Stomach (tissue), 19 donors: ENCODE measurements at places on chromosomes 6 and 20. TPM values are rescaled to one million over a fixed set of nuclear protein-coding genes. Genes with fewer than 3 reads are reported as not detected.

- H3K4me3 ChIP-seq = no peak overlapping the region
- no peak for DNase-seq
- no peak overlapping the region for H3K27ac ChIP-seq
- no peaks in the 10 kb centered on the region for H3K36me3 ChIP-seq
Measured at GRCh38 chr20:36391456-36391855, 85.3 kb downstream of the DLGAP4 start.

- no peaks in the 10 kb centered on the region for H3K4me1 ChIP-seq
- peak overlapping the region; percentile 43 for H3K27ac ChIP-seq
- DNase-seq = no peak
- H3K27me3 ChIP-seq = no peaks in the 10 kb centered on the region
- no peak overlapping the region for H3K4me3 ChIP-seq
Measured at GRCh38 chr6:7818257-7819214, 92.1 kb downstream of the TXNDC5 start.

DNA sequence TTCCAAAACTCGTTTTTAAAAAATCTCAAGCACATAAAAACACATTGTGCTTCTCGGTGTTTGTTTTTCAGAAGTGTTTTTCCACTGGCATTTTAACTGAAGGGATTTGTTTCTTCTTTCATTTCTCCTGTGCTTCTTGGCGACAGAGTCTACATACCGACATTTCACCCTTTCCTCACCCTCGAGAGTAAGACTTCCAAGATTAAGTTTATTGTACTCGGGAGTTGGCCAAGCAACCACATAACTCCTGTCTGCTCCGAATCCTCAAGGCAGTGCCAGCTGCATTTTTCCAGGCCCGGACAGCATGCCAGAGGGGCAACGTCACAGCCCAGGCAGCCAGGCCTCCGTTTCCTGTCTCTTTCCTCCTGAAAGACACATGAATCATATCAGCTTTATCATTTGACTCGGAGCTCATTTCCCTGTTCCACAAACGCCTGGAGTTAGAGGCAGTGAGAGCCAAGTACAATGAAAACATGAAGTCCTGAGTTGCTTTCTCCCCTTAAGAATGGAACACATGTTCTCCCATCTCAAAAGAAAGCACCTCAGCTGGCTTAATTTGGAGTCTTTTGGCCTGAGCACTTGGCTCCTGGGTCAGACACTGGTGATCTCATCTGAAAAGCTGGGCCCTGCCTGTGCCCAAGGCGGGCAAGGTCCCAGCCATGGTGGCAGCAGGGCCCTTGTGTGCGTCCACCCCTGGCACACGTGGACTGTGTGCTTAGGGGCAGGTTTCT, 23.2 kb upstream of the FAM50B start:
- peaks cover 36% of the 10 kb centered on the region for H3K4me1 ChIP-seq
- peak overlapping the region; percentile 22 for H3K4me3 ChIP-seq
- peak overlapping the region; percentile 94 for H3K27ac ChIP-seq
- no peaks in the 10 kb centered on the region for H3K36me3 ChIP-seq

DNA sequence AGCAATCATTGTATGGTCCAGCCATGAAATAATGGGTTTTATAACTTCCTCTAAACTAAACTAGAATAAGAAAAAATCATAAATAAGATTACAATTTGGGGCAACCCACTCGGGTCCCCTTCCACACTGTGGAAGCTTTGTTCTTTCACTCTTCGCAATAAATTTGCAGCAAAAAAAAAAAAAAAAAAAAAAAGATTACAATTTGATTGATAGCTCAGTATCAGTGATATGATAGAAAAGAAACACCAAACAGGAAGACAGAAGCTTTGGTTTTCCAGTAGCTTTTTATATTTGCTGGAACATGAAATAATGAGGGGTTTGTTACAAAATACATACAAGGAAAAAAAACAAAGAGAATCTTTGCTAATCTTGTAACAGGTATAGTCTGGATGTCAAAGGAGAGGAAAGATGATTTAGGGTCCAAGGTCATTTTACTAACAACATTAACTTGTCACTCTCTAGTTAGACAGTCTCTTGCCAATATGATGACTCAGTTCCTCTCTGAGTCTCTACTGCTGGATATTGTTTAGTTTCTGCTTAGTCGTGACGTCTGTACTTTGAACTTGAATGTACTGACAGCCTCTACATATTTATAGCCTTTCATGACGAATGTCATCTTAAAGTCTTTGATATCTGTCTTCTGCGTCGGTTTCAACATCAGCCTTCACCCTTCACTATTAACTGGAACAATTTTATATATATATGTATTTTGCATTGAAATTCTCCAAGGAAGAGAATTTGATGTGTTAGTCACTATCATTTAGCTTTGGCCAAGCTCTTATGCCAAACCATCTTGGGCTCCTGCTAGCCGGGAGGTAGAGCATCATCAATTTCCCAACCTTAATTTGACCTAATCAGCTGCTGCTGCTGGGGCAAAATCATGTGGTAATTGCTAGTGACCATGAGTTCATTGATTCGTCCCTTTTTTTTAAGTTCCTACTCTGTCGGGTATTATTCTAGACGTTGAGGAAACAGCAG, 213.1 kb upstream of the STXBP5 start:
- no peaks in the 10 kb centered on the region for H3K27me3 ChIP-seq
- no peak overlapping the region for H3K4me3 ChIP-seq
- no peaks in the 10 kb centered on the region for H3K4me1 ChIP-seq
- H3K36me3 ChIP-seq = no peaks in the 10 kb centered on the region

GRCh38 chr20:63735859-63736718, at the start of gene LIME1:
Gene LIME1 (plus strand): TSS chr20:63736664. CDS start chr20:63737550, 886 bp downstream.
- H3K4me1 ChIP-seq = peaks cover 47% of the 10 kb centered on the region
- peak within 1 kb of the TSS; percentile 61 for H3K4me3 ChIP-seq
- H3K36me3 ChIP-seq = peaks cover 35% of the 10 kb centered on the region
- no peaks in the 10 kb centered on the region for H3K27me3 ChIP-seq

Gene TMEM151B
- 0.18 TPM for total RNA-seq

Gene TFEB
- 6.4 TPM for total RNA-seq

Gene HDGFL1
- total RNA-seq = not detected

Gene RSPH4A
- total RNA-seq = not detected

- H3K4me1 ChIP-seq = no peaks in the 10 kb centered on the region
- H3K4me3 ChIP-seq = no peak overlapping the region
- no peaks in the 10 kb centered on the region for H3K27me3 ChIP-seq
- DNase-seq = no peak
- H3K27ac ChIP-seq = no peak overlapping the region
- H3K36me3 ChIP-seq = no peaks in the 10 kb centered on the region
Measured at GRCh38 chr6:105835373-105835772, 250.8 kb upstream of the PRDM1 start.

DNA sequence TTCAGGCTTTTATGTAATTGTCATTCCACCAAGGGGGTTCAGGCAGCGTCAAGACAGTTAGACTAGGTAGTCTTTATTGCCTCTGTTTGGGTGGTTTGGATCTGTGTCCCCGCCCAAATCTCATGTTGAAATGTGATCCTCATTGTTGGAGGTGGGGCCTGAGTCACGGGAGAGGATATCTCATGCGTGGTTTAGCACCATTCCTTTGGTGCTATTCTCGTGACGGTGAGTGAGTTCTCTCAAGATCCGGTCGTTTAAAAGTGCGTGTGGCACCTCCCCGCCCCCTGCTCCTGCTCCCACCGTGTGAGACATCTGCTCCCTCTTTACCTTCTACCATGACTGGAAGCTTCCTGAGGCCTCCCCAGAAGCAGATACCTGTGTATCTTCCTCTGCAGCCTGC, 51.3 kb upstream of the FOXC1 start:
- peaks cover 11% of the 10 kb centered on the region for H3K27me3 ChIP-seq
- no peaks in the 10 kb centered on the region for H3K4me1 ChIP-seq
- no peaks in the 10 kb centered on the region for H3K36me3 ChIP-seq
- no peak overlapping the region for H3K27ac ChIP-seq
- no peak overlapping the region for H3K4me3 ChIP-seq

DNA sequence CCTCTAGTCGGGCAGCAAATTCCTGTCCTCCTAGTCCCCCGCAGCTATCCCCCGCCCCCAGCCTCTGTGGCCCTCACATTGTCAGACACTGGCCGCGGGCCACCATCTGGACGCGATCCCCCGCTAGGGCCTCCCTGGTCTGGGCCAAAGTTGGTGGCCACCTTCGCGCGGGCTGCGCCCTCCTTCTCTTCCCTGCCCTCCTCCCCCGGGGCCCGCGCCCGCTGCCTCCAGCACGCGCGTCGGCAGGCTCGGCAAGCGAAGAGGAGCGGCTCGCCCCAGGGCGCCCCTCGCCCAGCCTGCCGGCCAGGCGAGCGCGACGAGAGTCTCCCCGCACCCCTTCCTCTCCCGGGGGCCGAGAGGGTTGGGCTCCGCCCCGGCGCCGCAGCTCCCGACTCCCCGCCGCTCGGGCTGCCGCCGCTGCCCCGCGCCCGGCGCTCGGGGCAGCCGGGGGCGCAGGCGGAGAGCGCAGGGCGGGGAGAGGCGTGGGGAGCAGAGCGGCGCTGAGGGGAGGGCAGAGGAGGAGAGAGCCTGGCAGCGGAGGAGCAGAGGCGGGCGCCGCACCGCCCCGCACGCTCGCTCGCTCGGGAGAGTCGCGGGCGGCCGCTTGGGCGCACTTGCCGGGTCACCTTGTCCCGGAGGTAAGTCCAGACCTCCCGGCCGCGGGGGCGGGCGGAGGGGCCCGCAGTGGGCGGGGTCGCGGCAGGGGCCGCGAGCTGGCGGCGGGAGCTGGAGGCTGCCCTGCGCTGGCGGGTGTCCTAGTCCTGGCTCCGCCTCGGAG, at the start of gene SYNDIG1:
Gene SYNDIG1 (plus strand): TSS at position 514 of the 778 bp plus-strand sequence. CDS start 73,469 bp downstream, outside the sequence.
- peaks cover 25% of the 10 kb centered on the region for H3K4me1 ChIP-seq
- H3K4me3 ChIP-seq = peak within 1 kb of the TSS; percentile 65
- H3K27ac ChIP-seq = no peak within 1 kb of the TSS
- DNase-seq = no peak

GRCh38 chr6:56944661-56945060, 10.2 kb upstream of the BEND6 start:
- no peak for DNase-seq
- no peaks in the 10 kb centered on the region for H3K4me1 ChIP-seq
- H3K27me3 ChIP-seq = no peaks in the 10 kb centered on the region
- H3K36me3 ChIP-seq = no peaks in the 10 kb centered on the region
- H3K4me3 ChIP-seq = no peak overlapping the region
- H3K27ac ChIP-seq = no peak overlapping the region

Gene PAK5
- under 0.01 TPM for total RNA-seq

Gene TOP1
- 37.3 TPM for total RNA-seq

DNA sequence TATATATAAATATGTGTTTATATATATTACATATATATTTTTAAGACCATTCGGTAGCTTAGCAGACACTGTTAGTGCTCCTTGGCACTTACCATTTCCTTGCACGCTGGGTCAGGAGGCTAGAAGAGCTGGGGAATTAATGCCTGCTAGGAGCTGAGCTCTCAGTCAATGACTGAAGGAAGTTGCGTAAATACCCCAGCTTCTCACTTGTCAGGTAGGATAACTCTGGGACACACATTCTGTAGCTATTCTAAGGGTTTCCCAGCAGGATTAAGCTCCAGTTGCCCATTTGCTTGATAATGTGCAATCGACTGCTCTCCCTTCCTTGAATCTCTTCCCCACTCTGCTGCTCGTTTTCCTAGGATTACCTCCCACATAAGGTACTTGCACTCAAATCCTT, 15.7 kb upstream of the DNAAF9 start:
- no peaks in the 10 kb centered on the region for H3K27me3 ChIP-seq
- H3K4me1 ChIP-seq = no peaks in the 10 kb centered on the region
- no peaks in the 10 kb centered on the region for H3K36me3 ChIP-seq
- DNase-seq = no peak

Gene RGS17
- total RNA-seq = 0.45 TPM

- no peak for DNase-seq
- H3K27ac ChIP-seq = no peak overlapping the region
- no peaks in the 10 kb centered on the region for H3K27me3 ChIP-seq
- no peaks in the 10 kb centered on the region for H3K4me1 ChIP-seq
- H3K4me3 ChIP-seq = no peak overlapping the region
- H3K36me3 ChIP-seq = no peaks in the 10 kb centered on the region
Measured at GRCh38 chr6:162576016-162576415, 151.6 kb downstream of the PRKN start.

- no peaks in the 10 kb centered on the region for H3K27me3 ChIP-seq
- H3K4me1 ChIP-seq = no peaks in the 10 kb centered on the region
- H3K36me3 ChIP-seq = peaks cover 62% of the 10 kb centered on the region
- H3K4me3 ChIP-seq = no peak overlapping the region
- no peak for DNase-seq
Measured at GRCh38 chr6:31784098-31784925, 7.2 kb upstream of the VWA7 start.

DNA sequence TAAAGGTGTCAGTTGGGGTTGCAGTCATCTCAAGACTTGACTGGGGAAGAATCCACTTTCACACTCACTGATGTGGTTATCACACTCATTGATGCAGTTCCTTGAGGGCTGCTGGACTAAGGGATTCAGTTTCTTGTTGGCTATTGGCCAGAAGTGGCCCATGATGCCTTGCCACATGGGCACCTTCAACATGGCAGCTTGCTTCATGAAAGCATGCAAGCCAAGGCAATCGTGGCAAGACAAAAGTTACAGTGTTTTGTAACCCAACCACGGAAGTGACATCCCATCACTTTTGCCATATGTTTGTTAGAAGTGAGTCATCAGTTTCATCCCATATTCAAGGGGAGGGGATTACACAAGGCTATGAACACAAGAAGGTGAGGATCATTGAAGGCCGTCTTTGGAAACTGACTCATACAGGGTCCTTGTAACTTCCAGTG, 3.8 kb upstream of the RANBP9 start:
- H3K4me3 ChIP-seq = no peak overlapping the region
- no peaks in the 10 kb centered on the region for H3K36me3 ChIP-seq
- DNase-seq = no peak
- no peak overlapping the region for H3K27ac ChIP-seq
- no peaks in the 10 kb centered on the region for H3K27me3 ChIP-seq

- no peaks in the 10 kb centered on the region for H3K27me3 ChIP-seq
- H3K4me3 ChIP-seq = no peak overlapping the region
- no peak overlapping the region for H3K27ac ChIP-seq
- peaks cover 29% of the 10 kb centered on the region for H3K4me1 ChIP-seq
Measured at GRCh38 chr6:106626485-106626884, 2.8 kb downstream of the RTN4IP1 start.

Gene TMEM170B
- total RNA-seq = 0.29 TPM

Gene GABRR1
- not detected for total RNA-seq

DNA sequence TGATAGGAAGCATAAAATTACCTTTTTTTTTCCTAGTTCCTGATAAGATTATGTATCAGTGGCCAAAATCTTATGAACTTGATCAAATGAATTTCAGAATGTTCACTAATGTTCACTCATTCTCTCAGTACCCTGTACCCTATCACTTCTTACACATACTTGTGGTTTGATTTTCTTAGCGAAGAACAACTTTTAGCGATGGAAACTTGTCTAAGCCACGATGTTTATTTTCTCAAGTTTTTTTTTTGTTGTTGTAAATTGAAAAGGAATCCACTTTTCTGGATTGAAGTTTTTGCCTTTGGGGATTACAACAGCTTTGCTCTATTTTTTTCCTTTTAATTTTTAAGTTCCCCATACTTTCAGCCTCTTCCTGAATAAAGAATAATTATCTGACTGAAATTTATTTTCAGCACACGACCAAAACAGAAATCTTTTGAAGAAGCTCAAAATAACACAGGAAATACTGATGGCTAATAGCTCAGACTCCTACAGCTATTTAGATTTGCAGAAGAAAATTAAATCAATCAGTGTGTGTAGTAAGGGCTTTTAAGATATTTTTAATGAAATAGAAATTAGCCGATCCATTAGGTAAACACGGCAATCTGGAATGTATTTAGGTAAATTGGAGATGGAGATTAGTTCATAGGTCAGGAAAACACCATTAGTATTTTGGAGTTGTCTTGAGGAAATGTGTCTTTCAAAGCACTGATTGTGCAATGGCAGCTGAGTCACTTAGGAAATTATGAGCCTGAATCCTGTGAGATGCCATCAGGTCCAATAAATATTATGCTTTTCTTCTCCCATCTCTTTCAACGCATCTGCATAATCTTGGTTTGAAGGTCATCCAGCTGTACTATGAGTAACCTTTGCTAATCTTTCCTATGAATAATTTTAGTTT, 217.5 kb downstream of the GJA1 start:
- no peaks in the 10 kb centered on the region for H3K4me1 ChIP-seq
- peak overlapping the region; percentile 63 for H3K27ac ChIP-seq
- DNase-seq = no peak

Gene BLOC1S5
- total RNA-seq = 31.2 TPM

Gene MYLK4
- total RNA-seq = not detected

Gene B3GAT2
- not detected for total RNA-seq
